ENCODE measurements at places on chromosomes 2 and 18. TPM values are rescaled to one million over a fixed set of nuclear protein-coding genes. Genes with fewer than 3 reads are reported as not detected.

The CYP1B1 gene
- 184 TPM for total RNA-seq

The ARHGAP15 gene
- not detected for total RNA-seq

The RBBP8 gene
- total RNA-seq: 27.9 TPM

The RIT2 gene
- total RNA-seq: not detected

The STEAP3 gene
- 25.6 TPM for total RNA-seq

The NYAP2 gene
- not detected for total RNA-seq

The GNAL gene
- 0.15 TPM for total RNA-seq

The SIX3 gene
- total RNA-seq: not detected

Data from smooth muscle cell of trachea (primary cell).